ENCODE measurements at places on chromosomes 1 and 21.

- no peak for DNase-seq
These were observed 41.9 kb upstream of the PLA2G5 start for GRCh38 chr1:20028125-20028524.

GRCh38 chr1:162629077-162629627, 3.1 kb upstream of the DDR2 start:
- no peak for DNase-seq

DNA sequence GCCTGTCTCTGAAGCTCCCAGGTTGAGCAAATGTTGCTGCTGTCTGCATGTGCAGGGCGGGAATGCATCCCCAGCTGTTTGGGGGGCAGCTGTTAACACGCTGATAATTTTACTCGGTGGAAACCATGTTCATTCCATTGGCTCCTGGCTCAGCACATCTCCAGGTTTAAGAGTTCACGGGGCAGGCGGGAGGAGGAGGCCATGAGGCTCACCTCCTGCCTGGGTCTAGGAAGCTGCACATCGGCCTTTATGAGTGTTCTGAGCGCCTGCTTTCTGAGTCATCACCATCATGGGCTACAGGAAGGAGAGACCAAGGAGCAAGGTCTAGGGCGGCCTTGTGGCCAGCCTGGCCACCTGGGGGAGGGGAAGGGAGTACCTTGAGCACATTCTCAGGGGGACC, 29.7 kb downstream of the AJAP1 start:
- no peak for DNase-seq

DNA sequence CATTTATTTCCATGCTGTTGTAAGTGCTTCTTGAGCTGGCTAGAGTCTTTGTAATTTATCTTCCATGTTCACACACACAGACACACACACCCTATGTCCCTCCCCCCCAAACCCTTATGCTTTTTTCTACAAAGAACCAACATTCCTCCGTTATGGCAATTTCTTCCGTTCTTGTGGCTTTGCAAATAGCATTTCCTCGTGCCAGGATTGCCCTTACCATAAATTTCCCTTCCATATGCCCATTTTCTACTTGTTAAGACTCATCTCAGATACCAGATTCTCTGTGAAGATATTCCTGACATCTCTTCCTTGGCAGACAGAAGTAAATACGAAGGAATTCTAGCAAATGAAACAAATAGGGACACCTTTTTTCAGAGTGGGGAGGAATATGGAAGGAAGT, 26.0 kb downstream of the RALGPS2 start:
- DNase-seq, result no peak

DNA sequence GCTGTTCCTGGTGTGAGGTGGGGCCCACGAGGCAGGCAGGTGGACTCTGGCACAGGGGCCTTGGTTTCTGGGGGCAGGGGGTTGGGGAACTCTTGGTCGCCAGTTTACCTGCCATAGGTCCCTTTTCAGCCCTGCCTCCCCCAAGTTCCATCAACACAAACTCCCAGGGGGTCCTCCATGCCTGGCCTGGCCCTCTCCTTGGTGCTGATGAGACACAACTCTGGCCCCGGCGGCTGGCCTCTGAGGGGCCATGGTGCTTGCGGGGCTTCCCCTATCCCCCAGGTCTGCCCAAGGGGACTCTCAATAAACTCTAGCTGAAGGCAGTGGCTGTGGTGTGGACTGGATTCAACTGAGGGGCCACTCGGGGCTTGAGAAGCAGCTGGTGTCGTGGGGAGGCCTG, 16.0 kb downstream of the HTR6 start:
- DNase-seq, result no peak

DNA sequence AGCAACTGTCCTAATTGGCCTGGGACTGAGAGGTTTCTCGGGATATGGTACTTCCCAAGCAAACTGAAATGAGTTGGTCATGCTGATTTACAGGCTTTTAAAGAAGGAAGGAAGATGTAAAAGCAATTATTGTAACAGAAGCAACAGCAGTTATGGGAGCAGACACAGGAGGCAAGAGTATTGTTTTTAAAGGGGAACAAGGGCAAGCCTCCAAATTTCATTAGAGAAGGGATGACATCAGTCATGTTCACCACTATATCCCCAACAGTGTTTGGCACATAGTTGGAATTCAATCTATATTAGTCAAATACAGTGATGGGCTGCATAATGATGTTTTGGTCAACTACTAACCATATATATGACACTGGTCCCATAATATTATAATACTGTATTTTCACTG, 46.0 kb upstream of the JUN start:
- DNase-seq, result no peak

GRCh38 chr1:214514032-214514818, 37.2 kb downstream of the PTPN14 start:
- peak; percentile 67 for DNase-seq

DNA sequence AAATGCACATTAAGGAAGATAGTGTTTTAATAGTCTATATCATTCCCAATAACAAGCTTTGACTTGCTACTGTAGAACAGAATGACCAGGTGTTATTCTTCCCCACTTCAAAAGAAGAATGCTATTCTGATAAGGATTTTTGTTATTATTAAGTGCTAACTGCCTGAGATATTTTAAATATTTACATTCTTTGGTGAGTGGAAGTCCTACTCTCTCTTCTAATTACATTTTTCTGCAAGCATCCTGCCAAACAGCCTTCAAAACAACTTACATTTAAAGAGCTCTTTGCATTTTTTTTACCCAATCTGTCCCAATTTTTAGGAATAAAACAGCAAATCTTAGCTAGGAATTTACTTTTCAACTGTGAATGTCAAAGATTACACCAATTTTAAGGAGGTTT, 23.5 kb upstream of the SYDE2 start:
- DNase-seq, result no peak

DNA sequence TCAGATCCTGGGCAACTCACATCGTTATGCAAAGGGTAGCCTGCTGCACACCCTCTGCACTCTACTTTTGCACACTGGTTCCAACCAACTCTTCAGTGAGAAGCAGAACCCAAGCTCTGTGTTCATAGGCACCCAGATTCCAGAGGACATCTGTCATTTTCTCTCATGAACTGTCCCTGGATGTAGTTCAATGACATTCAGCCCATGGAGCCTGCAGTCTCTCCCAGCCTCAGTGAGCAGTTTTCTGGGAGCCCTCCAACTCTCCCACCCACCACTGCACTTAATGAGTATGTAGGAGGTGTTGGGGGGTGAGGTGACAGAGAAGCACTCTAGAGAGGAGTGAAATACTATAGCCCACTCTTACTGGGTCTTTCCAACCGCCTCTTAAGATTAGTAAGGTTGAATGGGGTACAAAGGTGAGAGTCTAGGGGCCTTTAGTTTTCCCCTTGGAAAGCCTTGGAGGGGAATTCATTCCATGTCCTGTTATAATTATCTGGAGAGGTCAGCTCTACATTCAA, 58.1 kb upstream of the APOBEC4 start:
- DNase-seq, result no peak

- no peak for DNase-seq
These were observed 9.0 kb upstream of the SRM start for GRCh38 chr1:11068600-11069473.

GRCh38 chr1:235851939-235852338, 14.8 kb downstream of the LYST start:
- no peak for DNase-seq

DNA sequence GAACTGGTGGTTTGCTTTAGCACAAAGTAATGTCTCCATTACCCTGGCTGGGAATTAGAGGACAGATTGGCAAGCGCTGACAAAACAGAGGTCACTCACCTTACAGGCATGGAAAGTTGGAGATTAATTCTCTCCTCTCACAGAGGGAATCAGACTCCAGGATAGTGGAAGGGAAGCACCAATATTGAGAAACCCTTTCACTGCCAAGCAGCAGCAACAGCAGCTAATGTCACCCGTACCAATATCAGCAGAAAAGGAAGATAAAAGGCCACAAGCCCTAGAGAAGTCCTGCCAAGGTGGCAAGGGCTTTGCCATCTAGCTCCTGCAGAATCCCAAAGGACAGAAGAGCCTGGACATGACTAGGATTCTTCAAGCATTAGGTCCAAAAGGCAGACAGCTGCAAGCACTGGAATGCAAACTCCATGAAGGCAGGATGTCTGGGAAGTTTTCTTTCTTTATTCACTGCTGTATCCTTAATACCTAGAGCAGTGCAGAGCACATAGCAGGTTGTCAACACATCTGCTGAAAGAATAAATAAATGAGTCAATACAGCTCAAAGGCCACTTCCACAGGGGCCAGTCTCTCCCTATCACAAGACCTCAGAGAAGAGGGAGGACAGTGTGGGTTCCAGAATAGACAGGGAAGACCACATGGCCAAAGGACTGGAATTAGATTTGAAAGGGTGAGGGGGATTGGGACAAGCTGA, 57.2 kb downstream of the ERI3 start:
- no peak for DNase-seq

GRCh38 chr1:198275597-198275996, 118.8 kb downstream of the NEK7 start:
- DNase-seq, result no peak

- DNase-seq, result no peak
These were observed 7.5 kb downstream of the IVNS1ABP start for GRCh38 chr1:185309566-185309965.

DNA sequence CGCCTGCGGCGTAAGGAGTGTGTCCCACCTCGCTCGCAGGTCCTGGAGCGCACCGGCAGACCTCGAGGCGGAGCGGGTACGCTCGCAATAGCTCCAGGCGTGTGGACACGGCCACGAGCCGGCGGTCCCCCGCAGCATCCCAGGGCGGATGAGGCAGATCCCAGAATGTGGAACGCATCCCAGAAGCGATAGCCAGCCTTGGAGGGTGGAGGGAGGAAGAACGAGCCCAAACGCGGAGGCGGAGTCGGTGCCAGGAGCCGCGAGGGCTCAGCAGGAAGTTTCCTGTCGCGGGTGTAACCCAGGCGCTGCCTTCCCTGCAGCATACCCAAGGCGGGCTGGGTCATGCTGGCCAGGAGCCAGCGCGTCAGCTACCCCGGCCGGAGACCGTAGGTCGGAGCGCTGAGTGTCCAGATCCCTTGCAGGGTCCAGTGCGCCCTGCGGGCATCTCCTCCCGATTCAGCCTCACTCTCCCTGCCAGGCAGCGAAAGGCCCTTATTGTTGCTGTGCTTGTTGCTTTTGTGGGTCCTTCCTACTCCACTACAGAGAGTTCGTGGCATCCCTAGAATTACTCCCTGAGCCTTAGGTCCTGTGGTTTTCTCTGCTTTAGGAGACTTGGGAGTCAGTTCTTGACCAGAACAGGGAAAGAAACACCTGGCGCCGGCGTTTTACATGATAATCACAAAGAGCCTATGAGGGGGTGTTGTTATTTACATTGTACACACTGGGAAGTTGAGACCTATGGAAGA, 27.7 kb downstream of the STYXL2 start:
- peak; percentile 66 for DNase-seq

GRCh38 chr1:238779716-238780115, 606.7 kb upstream of the CHRM3 start:
- no peak for DNase-seq

- DNase-seq, result peak; percentile 20
These were observed 43.7 kb upstream of the PTGFR start for GRCh38 chr1:78447086-78447485.

GRCh38 chr1:41286486-41286885, 44.4 kb upstream of the SCMH1 start:
- DNase-seq, result no peak

DNA sequence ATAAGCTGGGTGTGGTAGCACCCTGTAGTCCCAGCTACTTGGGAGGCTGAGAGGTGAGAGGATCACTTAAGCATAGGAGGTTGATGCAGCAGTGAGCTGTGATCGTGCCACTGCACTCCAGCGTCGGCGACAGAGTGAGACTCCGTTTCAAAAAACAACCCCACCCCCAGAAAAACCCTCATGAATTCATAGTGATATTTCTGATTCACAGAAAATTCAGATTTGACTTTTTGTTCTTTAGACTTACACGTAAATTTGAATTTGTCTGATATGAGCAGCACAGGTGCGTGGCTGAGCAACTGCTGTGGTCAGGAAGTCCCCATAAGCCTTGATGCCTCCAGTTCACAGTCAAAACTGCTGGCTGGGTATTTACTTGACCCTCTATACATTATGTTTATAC, 10.0 kb upstream of the MORC3 start:
- no peak for DNase-seq

- no peak for DNase-seq
These were observed 532.2 kb downstream of the NPHP4 start for GRCh38 chr1:5459839-5460610.

- no peak for DNase-seq
These were observed 20.8 kb downstream of the TSEN15 start for GRCh38 chr1:184072376-184072775.

DNA sequence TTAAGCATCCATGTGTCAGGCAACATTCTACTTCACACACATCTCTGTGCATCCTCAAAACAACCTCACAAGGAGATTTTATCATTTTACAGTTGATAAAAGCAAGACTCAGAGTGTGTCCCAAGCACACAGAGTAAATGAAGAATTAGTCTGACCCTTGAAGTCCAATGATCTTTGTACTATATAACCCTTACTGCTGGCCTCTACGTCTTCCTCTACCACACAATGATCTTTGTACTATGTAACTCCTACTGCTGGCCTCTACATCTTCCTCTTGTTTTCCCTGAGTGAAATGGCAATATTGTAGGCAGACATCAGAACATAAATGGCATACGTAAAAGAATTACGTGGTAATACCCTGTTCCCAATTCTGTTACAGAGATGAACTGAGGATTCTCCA, 55.3 kb downstream of the AHCTF1 start:
- no peak for DNase-seq

DNA sequence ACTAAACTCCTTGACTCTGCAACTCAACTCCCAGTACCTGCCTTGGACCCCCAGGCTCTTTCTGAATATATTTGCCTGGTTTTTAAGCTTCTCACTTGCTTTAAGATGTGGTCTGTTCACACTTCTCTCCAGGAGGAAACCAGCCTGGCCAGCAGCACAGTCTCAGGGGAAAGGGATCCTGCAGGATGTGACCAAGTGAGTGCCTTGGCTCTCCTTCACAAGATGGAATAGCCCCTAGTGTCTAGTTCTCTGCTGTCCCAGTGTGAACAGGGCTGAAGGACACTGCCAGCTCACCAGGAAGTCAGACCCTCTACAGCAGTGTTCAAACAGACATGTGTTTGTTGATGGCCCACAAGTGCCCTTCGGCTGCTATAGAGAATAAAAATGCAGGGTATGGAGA, 32.9 kb downstream of the CD244 start:
- DNase-seq, result no peak

DNA sequence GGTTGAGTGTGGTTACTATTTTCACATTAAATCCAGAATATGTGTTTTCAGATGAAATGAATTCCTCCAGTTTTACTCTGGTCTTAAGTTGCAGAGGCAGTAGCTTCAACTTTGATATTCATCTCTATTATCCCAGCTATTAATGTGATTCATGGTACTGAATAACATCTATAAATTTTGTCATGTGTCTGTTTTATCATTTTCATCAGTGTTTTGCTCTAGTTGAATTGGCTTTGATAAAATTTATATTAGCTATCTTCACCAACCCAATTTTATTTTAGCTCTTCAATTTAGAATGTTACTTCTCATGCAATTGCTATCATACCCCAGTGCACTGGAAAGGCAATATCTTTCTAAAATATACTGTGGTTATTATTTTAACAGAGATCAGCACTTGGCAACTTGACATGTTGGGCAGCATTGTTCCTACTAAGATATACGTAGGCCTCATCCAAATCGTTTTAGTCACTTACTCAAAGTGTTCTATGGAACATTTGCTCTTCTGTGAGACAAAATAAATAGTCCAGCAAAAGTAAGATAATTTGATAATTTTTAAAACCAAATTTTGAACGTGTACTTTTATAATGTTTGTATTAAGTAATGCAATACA, 184.3 kb downstream of the NCAM2 start:
- no peak for DNase-seq
